ENCODE measurements at places on chromosomes 3 and 15.

DNA sequence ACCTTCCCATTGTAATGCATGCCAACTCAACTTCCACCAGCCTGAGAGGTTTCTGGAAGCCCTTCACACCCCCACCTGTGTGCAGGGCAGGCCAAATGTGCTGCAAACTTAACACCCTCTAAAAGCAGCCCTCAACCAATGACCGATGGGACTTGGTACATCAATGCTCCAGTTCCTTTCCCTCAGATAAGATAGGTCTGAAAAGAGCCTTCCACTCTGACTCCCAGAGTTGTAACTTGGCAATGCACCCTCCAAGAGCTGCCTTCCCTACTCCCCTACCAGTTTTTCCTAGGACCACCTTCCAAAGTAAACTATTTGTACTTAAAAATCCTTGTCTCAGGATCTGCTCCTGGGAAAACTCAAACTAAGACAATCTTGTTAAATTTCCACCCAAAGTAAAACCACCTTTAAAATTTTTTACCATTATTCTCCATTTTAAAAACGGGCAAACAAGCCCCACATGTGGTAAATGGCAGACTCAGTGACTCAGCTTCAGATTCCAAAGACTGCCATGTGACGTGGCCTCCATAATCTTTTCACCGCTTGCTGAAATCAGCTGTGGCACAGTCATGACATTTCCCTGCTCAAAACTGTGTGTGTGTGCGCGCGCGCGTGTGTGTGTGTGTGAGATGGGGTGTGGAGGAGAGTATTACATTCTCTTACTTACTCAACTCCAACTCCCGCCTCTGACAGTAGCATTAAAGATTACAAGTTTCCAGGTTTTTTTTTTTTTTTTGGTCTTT lies 17.2 kb downstream of the RASGRP1 start:
- no peak for DNase-seq

DNA sequence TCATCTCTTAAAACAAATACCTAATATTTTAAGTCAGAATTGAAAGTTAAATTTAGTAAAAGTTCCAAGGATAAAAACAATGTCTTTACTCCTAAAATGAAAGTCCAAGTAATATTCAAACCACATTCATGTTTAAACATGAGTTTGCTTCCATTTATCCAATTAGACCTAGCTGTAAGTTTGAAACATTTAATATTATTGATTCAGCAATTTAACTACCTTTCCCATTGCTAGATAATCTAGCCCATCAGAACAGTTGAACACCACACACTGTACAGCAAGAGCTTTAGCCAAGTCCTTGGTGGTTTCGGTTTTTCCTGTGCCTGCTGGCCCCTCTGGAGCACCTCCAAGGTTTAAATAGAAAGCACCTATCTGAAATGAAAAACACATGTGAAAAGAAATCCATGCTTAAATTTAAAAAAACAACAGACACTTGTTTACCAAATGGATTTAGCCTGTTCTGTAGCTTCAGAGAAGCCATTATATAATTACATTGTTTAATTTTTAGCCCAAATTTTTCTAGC lies 97.8 kb downstream of the DNAH12 start:
- DNase-seq = no peak

- DNase-seq = no peak
These were observed 66.5 kb downstream of the GABRG3 start for GRCh38 chr15:27037501-27037900.

GRCh38 chr3:31370681-31371080 lies 162.0 kb upstream of the STT3B start:
- DNase-seq = no peak

DNA sequence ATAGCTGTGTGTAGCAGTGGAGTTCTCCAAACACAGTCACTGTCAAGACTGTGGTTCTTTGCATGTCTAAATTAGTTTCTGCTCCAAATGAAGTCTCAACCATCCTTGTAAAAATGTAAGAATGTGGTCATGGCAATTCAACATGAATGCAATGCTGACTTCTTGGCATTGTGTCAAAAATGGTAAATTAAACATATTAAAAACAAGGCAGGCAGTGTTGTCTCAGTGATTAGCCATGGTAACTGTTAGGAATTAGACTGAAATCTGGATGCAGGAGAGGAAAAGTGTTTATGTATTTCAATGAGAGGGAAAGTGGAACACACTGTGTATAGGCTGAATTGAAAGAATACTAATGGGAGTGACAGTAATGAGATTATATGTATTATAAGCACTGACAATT lies 597.2 kb downstream of the EDEM1 start:
- DNase-seq = no peak

GRCh38 chr3:182957226-182957625 lies 23.1 kb downstream of the DCUN1D1 start:
- no peak for DNase-seq

- no peak for DNase-seq
These were observed 596.7 kb downstream of the FGF12 start for GRCh38 chr3:192130534-192131132.

- DNase-seq = no peak
These were observed 1.1 kb downstream of the SEC13 start for GRCh38 chr3:10319804-10320203.

- DNase-seq = no peak
These were observed 184.9 kb downstream of the MCTP2 start for GRCh38 chr15:94416267-94416666.

DNA sequence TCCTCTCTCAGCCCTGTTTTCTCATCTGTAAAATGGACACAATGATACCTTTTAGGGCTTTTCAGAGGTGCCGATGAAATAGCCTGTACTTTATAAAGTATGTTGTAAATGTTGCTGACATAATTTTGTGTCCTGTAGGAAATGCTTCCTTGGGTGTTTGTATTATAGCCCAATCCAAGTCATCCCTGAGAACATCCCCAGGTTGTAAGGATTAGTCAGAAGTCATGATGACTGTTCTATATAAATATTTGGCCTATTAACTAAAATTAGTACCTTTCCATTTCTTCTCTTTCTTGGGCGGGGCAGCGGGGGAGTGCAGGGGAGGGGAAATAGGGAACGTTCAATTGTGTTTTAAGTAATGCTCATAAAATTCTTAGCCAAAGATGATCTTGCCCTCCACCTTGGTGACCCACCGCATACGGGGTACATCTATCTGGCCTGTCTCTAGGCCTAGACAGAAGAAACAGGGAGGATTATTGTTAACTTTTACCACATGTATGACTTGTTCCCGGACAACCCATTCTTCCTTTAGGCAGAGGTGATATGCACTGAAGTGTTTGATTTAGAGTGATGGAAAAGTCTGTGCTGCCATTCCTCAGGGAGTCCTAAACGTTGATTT lies 120.7 kb downstream of the VGLL4 start:
- no peak for DNase-seq

DNA sequence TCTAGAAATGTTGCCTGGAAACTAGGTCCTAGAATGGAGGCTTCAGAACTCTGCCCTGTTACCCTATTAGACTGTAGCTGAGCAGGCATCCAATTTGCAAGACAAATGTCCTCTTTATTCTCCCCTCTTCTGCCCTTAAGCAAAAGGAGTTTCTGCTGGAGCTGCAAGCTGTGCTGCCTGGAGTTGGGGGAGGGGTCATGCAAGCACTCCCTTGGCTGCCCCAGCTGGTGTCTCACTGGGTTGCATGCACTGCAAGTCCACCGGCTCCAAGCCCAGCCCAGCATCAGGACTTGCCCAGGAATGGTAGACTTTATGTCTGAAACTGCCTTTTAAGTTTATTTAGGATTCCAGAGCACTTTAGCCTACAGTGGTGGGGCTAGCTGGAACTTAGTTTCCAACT lies 15.7 kb upstream of the RBP2 start:
- no peak for DNase-seq

- DNase-seq = no peak
These were observed 81.6 kb downstream of the LRRC49 start for GRCh38 chr15:70974004-70974832.

DNA sequence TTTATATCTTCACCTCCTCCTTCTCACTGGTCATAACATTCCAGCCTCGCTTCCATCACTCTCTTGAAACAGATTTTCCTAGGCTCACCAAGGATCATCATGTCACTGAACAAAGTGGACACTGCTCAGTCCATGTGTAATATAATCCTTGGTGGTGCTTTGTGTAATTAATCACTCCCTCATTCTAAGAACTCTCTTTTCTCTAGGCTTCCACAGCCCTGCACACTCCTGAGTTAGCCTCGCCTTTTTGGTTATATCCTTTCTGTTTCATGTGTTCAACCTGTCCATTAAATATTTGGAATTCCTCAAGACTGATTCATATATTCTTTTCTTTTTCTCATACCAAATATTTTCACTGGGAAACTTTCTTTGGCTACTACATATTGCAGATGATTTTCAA lies 440.8 kb downstream of the PYDC2 start:
- DNase-seq = no peak

GRCh38 chr15:25568751-25569150 lies 129.9 kb upstream of the UBE3A start:
- DNase-seq = no peak

Measured in CD4-positive, alpha-beta T cell (primary cell).